ENCODE measurements at places on chromosomes 7 and 10.
A peak's percentile ranks its signal among the peaks of the same experiment; 100 is the strongest.

- DNase-seq = no peak
Measured at GRCh38 chr7:90592033-90592432, 4.1 kb upstream of the CDK14 start.

GRCh38 chr10:17923728-17924127, 28.0 kb upstream of the SLC39A12 start:
- DNase-seq = peak; percentile 79

DNA sequence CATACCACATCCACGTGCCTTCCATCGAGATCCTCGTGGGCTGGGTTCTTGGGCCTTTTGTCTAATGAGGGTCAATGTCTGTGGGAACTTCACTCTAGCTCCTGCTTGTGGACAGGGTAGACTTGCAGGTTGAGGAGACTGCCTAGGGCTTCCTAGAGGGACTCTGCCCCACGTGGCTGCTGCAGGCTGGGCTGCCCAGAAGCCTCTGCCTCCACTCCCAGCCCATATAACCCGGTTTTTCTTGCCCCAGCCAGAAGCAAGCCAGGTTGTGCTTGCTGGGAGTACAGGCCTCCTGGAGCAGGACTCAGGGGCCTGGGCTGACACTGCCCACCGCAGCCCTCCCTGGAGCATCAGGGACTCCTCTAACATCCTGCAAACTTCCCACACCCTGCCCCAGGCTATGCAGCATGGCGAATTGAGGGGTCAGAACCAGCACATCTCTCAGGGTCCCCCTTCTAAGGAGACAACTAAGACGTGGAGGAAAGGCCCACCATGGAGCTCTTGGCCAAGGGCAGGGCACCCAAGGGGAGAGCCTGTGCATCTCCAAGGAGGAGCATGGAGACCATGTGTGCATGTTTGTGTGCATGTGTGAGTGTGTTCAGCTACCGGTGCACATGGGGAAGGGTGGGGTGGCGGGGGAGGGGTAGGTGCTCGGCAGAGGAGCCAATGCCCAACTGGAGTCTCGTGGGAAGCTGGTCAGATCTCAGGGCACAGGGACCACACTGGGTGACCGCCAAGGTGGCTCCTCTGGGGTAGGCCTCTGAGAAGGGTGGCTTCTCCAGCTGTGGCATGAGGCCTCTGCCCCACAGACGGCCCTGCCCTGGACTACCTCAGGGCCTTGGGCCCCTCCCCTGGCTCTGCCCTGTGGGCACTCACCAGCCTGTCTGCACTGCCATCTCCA, 62.6 kb downstream of the RASGEF1A start:
- no peak for DNase-seq

GRCh38 chr10:49645417-49645816, 31.6 kb downstream of the CHAT start:
- DNase-seq = no peak

DNA sequence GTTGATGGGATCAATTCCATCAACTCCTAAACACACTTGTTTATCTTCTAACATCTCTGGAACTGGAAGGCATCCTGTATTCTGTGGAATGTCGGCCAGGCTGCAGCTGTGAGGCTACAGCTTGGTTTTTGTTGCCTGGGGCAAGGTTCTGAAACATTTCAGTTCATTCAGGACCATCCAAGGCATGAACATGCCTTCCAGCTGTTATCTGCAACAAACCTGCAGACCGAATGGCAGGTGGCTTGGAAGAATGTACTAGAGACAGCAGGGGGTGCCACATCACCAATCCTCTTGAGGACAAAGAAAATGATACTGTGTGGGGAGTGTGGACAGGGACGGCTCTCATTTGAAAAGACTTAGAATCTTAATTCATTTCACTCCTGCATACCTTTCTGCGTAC, 12.4 kb downstream of the PAPOLB start:
- no peak for DNase-seq

GRCh38 chr7:27532314-27532713, 130.4 kb downstream of the HIBADH start:
- DNase-seq = no peak

GRCh38 chr7:155000795-155001194, 2.1 kb downstream of the PAXIP1 start:
- no peak for DNase-seq

- DNase-seq = peak; percentile 93
Measured at GRCh38 chr7:21945454-21946221, at the start of gene CDCA7L. CDCA7L (minus strand) TSS chr7:21945899; CDS start chr7:21945804, 95 bp downstream.

GRCh38 chr10:122474131-122474818, 12.9 kb downstream of the HTRA1 start:
- no peak for DNase-seq

- DNase-seq = no peak
Measured at GRCh38 chr7:157020514-157021070, 10.1 kb upstream of the MNX1 start.

DNA sequence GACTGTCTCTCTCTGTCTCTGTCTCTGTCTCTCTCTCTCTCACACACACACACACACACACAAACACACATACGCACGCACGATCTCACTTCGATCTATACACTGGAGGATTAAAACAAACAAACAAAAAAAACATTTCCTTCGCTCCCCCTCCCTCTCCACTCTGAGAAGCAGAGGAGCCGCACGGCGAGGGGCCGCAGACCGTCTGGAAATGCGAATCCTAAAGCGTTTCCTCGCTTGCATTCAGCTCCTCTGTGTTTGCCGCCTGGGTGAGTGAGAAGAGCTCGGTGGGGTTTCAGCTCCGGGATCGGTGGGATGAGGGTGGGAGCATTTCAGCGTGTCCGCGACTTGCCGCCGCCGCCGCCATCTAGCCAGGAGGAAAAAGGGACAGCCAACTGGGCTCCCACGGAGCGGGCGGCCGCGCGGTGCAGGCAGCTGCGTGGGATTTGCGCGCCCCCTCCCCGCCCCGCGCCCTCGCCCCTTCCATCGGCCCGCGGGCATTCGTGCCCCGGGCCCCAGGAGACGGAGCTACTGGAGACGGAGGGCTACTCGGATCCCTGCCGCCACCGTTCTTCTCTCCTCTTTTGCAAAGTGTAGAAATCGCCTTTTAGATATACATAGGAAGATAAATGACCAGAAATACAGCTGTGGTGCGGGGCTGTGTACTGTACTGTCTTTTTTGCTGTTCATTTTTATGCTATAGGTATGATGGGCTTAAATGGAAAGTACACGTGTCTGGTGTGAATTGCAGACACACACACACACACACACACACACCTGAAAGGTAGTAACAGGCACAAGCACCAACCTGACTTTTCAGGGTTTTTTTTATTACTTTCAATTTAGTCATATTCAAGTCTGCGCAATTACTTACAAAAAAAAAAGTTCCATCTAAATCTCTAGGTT, 581 bp downstream of the PTPRZ1 start:
- no peak for DNase-seq

DNA sequence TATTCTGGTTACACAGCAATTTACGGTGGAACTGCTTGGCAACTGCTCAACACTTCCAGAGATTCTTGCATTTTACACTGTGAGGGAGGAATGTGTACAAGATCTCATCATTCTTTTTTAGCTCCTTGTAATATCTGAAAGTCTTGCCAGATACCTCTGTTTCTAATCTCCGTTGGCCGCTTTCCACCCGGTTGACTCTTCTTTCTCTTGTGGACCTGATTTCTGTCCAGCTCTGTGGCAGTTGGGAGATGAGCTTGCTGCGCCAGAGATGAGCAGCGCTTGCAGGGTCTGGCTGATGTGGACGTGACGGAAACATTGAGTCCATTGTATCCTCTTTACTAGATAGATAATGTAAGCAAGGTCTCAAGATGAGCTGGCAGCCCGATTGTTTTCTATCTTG, 27.6 kb downstream of the SPAG6 start:
- no peak for DNase-seq

GRCh38 chr7:150952331-150953050, 25.6 kb downstream of the KCNH2 start:
- DNase-seq = no peak

- no peak for DNase-seq
Measured at GRCh38 chr7:75578081-75578480, 86.0 kb downstream of the SPDYE5 start.

- no peak for DNase-seq
Measured at GRCh38 chr7:69946901-69947300, 348.6 kb downstream of the AUTS2 start.

- no peak for DNase-seq
Measured at GRCh38 chr7:34165927-34166550, 260.7 kb downstream of the BMPER start.

DNA sequence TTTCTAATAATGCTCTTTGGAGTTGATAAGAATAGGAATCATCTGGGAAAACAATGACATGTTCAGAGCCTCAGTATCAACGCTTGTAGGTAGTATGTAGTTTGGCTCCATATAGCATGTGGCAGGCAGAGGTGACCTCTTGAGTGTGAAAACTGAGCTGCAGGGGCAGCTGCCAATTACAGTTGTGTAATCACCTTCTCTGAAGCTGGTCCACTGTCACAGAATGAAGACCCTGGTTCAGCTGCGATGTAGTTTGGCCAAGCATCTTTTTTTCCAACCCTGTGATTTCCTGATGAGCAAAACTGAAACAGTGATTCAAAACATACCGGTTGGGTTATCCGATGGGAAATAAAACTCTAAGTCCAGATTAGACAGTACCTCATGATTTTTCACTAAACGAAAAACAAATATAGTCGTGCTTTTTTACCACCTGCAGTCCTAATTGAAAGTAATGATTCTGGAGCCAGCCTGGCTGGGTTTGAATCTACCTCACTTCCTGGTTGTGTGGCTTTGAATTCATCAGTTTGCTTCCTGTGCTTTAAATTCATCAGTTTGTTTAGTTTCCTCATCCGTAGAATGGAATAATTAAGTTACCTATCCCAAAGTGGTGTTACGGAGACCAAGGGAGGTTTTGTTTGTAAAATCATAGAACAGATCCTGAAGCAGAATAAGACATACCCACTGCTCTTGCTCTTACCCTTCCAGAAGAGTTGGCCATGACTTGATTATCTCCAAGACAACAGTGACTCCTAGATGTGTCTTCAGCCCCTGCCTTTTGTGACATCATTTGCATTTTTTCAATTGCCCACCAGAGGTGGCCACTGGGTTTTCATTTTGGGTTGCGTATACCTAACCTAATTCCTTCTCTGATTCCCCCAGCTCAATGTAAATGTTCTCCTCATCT, 87.4 kb downstream of the CELF2 start:
- no peak for DNase-seq

- no peak for DNase-seq
Measured at GRCh38 chr7:101861218-101861775, 43.9 kb downstream of the CUX1 start.

- DNase-seq = no peak
Measured at GRCh38 chr7:131124001-131124629, 203.6 kb upstream of the MKLN1 start.

DNA sequence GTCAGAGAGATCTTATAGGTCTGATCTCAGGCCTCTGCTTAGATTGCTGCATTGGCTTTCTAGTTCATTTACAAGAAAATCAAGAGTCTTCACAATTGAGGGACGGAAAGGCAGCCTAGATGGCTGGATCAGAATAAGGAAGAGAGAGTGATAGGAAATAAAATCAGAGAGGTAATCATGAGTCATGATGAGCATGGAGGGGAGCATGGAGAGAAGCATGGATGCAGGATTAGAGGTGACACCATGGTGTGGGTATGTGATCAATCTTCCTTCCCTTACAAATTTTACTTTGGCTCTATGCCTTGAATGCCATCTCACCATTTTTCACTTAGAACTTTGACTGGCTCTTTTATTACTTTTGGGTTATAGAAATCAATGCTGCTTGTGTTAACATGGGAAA, 1.4 kb downstream of the BCCIP start:
- no peak for DNase-seq

DNA sequence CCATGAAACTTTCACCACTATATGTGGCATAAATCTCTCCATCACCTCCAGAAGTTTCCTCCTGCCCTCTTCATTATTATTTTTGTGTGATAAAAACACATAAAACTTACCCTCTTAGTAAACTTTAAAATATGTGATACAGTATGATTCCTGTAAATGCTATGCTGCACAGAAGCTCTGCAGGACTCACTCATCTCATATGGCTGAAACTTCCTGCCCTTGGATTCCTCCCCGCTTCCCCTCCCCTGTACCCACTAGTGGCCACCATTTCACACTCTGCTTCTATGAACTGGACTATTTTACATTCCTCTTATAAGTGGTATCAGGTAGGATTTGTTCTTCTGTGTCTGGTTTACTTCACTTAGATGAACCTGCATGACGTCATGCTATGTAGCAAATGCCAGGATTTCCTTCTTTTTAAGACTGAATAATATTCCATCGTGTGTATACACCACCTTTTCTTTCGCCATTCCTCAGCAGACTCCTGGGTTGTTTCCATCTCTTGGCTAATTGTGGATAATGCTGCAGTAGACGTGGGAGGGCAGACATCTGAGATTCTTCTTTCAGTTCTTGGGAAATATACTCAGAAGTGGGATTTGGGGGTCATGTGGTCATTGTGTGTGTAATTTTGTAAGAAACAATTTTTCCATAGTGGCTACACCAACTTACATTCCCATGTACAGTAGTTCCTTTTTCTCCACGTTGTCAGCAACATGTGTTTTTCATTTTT, 335.2 kb downstream of the SDK1 start:
- DNase-seq = no peak

DNA sequence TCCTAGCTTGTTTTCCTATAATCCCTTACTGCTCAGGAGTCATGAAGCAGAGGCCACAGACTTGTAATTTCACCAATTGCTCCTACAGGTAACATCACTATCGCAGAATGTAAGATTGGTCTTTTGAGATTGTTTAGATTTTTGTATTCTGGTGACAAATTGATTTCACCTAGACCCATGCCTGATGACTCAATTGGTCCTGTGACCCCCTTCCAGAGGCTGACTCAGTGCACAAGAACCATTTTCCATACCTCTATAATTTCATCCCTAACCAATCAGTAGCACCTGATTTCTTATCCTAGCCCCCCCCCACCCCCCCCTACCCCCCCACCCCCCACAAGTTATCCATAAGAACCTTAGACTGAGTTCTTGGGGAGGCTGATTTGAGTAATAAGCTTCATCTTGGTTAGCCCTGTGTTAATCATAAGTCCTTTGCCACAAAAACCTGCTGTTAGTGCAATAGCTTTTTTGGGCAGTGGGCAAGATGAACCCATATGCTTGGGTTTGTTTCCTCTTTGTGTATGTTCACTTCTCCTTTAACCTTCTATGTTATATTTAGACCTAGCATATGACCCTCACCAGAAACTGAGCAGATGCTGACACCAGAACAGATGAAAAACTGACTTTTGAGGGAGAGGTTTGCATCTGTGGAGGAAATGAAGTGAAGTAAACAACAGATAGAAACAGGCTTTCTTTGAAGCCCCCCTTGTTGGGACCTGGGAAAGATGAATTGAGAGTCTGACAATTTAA, 187.1 kb downstream of the KIF20B start:
- DNase-seq = no peak

DNA sequence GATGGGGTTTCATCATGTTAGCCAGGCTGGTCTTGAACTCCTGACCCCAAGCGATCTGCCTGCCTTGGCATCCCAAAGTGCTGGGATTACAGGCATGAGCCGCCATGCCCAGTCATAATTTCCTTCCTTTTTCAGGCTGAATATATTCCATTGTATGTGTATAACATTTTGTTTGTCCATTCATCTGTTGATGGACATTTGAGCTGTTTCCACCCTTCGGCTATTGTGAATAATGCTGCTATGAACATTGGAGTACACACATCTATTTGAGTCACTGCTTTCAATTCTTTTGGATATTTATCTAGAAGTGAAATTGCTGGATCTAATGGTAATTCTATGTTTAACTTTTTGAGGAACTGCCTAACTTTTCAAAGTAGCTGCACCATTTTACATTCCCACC, 34.6 kb downstream of the TLX1 start:
- DNase-seq = no peak

Measured in T47D (cell line).